ENCODE measurements at places on chromosomes 2 and 18.

GRCh38 chr18:75677696-75678455, 250.4 kb upstream of the SMIM21 start:
- no peak for DNase-seq

DNA sequence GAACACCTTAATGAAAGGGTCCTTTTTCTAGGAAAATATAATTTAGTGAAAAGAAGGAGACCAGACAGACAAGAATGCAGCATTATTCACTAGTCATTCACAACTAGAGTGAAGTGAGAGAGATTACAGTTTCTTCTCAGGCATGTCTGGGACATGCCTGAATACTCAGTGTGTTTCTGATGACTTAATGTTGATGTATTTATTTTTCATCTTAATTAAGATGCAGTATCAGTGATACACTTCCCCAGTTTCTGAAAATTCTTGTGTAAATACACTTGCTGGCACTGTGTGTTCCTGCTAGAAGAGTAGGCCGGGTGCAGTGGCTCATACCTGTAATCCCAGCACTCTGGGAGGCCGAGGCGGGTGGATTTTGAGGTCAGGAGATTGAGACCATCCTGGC, 143.6 kb downstream of the MYO3B start:
- no peak for DNase-seq

GRCh38 chr2:32951672-32952071, 4.9 kb downstream of the LTBP1 start:
- DNase-seq = no peak

DNA sequence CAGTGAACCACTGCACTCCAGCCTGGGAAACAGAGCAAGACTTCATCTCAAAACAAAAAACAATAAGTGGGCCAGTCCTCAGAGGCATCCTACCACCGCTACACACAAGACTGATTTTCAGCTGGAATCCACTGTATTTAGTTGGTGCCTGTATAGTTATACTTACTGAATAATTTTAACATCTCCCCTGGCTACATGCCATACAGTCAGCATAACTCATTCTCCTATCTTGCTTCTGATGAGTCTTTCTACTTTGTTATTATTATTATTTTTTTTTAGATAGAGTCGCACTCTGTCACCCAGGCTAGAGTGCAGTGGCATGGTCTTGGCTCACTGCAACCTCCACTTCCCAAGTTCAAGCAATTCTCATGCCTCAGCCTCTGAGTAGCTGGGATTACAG, 19.9 kb upstream of the CAB39 start:
- no peak for DNase-seq

GRCh38 chr2:97728091-97728731, 14.8 kb downstream of the ZAP70 start:
- DNase-seq = no peak

- no peak for DNase-seq
Measured at GRCh38 chr18:28468901-28469300, 292.0 kb upstream of the CDH2 start.

- no peak for DNase-seq
Measured at GRCh38 chr2:55031505-55031904, 18.7 kb downstream of the RTN4 start.

GRCh38 chr2:200845194-200845593, 19.3 kb downstream of the CLK1 start:
- DNase-seq = no peak

DNA sequence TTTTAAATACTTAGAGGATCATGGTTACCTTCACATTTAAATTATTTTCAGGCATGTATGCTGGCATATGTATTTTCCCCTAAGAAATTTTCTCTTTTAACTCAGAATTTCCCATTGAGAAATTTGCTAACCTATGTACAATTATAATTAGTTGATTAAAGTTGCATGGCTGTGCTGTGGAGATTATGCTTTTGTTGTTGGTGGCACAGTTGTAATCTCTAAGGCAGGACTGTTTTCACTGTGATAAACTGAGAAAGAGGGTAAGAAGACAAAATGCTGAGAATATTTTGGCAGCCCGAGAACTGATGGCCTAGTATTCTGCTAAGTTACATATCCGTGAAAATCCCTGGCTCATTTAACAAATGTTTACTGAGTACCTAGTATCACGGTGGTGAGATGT, 1.4 kb downstream of the VRK2 start:
- DNase-seq = no peak

DNA sequence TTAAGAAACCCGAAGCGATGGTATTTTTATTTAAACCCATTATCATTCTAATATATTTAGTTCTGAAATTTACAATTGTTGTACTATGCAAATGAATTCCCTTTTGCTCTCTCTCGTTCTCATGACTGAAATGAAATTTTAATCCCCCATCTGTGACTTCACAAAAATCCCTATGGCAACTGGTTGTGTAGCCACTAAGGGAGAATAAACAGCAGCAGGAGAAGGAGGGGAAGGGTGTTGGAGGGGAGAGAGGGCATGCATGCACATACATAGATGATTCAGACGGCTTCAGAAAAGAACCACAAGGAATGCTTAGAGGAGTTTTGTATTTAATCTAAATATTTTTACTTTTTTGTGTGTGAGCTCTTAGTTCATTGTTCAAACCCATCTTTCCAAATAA, 36.8 kb downstream of the CPS1 start:
- no peak for DNase-seq

GRCh38 chr18:26549263-26550094, 1.1 kb upstream of the KCTD1 start:
- peak; percentile 58 for DNase-seq

DNA sequence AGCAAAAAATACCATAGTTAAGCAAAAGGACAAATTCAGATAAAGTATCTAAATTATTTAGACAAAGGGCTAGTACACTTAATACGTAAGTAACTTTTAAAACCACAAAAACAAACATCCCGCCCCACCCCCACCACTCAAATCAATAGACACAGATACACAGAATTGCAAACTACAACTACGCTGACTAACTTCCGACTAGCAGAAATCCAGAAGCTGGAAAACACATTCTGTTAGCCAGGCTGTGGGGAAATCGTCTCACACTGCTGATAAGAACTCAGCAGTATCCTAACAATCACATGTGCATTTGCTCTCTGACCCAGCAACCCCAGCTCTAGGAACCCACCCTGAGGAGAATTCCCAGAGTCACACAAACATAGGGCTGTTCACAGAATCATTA, 16.6 kb downstream of the FAM168B start:
- no peak for DNase-seq

DNA sequence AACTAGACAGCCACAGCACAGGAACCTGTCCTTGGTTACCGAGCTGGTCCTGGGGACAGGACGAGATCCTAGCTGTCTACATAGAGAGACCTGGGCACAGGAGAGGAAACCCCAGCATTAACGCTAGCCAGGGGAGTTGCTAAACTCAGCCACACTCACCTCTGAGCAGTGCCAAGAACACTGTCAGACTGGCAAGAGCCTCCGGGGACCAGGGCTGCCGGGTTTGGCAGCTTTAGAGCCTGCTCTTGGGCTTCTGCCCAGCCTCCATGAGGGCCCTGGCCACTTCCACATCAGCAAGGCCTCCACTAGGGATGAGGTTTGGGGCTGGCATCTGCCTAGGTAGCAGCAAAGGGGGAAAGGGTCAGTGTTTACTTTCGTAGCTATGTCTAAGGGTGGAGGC, 6.7 kb downstream of the TMBIM1 start:
- no peak for DNase-seq

DNA sequence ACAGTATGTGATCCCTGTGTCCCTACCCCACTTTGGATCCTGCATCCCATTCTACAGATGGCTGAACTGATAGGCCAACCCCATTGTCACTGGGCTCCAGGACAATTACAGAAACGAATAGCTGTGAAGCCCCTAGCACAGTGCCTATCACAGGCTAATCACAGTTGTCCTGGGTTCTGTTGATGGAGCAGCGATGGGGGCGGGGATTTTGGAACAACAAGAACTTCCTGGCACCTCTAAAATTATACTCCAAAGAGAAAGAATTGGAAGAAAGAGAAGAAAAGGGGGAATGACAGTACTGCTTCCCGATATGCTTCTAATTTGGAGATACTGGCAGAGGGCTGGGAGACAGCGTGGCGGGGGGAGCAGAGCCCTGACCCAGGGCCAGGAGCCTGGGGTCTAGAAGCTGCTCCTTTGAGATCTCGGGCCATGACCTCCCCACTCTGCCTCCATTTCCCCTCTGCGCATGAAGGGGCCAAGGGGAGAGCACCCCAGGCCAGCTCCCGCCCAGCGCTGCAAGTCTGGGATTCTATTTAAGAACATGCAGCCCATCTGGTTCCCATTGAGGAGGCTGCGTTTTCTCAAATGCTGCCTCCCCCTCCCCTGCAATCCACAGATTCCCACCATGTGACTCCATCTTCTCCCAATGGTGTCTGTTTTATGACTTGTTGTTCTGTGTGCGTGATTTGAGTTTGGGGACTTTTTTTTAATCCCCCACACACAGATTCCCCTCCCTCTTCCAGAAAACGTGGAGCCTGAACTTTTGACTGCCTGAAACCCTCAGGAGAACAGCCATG, 202.7 kb downstream of the CYP26B1 start:
- DNase-seq = no peak

DNA sequence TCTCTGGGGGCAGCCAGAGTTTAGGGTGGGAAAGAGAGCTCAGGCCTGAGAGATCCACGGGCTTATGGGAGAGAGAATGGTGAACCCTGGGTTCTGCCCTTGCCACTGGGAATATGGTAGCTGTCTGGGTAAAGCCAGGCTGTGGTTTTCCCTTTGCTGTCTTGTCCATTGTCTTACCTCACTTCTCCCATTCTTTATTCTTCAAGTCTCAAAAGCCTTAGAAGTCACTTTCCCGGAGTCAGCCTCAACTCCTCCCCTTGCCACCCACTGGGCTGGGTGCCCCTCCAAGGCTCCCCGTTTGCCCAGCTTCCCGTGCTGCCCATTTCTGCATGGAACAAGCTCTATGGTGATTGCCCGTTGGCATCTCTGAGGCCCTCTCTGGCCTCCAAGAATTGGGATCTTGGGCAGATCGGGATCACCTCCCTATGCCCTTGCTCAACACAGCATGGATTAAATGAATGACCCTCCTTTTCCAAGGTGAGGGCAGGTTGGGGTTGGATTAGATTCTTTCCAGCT, 228.2 kb downstream of the HAUS1 start:
- no peak for DNase-seq

GRCh38 chr2:159186462-159186861, 100.0 kb downstream of the WDSUB1 start:
- DNase-seq = peak; percentile 49

- DNase-seq = no peak
Measured at GRCh38 chr2:55926246-55926645, 2.7 kb upstream of the EFEMP1 start.

DNA sequence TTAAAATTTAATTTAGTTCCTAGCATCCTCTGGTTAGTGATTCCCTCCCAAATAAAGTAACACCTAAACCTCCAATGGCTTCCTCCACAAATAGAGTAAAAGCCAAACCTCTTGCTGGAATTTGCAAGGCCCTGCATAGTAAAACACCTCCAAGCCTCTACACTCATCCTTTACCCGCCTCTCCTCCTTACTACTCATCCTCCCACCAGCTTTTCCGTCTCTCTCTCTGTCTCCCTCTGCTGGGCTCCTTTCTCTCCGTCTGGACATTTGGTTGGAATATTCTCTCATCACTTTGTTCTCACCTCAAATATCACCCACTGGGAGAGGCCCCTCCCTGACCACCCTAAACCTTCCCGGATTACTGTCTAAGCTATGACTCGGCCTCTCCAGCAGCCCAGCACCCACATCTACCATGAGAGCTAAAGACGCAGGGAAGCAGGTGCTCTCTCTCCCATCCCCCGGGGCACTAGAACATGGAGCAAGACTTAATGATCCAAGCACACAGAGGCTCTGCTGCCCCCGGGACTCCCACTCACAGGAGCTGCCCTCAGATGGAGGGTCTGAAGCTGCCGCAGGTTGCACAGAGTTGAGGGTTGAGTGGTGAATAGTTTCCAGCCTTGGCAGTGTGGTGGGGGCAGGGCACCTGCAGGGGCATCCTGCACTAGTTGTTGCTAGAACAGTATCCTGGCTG, 167.2 kb downstream of the FBXO15 start:
- no peak for DNase-seq

GRCh38 chr2:88615822-88616221, 11.4 kb downstream of the EIF2AK3 start:
- peak; percentile 69 for DNase-seq

DNA sequence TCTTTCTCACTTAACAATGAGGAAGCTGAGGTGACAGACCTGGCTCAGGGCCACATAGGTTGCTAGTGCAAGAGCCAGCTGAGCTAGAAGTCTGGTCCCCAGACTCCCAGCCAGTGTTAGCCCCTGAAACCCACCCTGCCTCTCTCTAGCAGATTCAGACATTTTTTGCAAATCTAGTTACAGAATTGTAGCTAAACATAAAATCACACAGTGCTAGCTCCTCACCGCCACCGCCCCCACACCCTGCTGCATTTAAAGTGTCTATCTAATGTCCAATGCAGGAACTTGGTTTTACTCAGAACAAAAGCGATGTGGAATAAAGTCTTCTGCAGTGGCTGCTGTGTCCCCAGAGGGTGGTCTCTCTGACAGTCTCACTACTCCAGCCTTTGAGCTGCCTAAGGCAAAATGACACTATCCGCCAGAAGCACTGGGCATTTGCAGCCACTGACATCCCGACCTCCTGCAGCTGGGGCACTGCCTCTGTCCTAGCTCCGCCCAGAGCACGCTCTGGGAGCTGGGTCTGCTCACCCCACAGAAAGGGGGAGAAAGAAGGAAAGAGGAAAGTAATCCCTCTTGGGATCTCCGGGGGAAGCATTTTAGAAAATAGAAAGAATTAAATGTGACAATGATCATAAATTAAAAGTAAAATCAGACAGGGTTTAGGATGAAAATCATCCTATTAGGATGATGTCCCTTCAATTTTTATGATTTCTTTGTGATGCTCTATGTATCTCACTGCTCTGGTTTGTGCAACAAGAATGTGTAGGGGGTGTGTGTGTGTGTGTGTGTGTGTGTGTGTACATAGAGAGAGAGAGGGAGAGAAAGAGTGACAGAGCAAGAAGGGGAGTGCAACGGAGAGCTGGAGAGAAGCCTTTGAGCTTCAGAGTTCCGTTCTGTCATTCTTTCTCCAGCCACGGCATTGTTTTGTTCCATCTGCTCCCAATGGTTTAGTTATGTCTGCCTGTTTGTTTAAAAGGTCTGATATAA, 50.5 kb upstream of the ST8SIA3 start:
- no peak for DNase-seq

DNA sequence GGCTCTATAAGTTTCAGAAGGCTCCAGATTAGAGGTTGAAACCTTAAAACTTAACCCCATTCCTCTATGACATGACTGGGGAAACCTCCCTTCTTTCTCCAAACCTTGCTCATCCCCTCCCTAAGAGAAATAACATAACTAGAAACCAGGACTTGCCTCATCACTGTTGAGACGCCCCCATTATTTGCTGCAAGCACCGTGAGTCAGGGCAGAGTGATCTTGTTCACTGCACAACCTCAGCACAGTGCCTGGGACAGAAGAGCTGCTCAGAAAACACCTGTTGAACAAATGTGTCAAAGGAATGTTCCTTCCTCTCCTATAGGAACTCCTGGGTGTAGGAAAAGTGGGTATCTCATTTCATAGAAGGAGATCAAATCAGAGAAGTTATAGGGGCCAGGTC, 132.7 kb upstream of the CTAGE1 start:
- DNase-seq = no peak

GRCh38 chr2:96687266-96687665, 44.7 kb downstream of the FER1L5 start:
- DNase-seq = no peak

All from GM12865 (cell line).